ENCODE measurements at places on chromosomes 6 and 20.

DNA sequence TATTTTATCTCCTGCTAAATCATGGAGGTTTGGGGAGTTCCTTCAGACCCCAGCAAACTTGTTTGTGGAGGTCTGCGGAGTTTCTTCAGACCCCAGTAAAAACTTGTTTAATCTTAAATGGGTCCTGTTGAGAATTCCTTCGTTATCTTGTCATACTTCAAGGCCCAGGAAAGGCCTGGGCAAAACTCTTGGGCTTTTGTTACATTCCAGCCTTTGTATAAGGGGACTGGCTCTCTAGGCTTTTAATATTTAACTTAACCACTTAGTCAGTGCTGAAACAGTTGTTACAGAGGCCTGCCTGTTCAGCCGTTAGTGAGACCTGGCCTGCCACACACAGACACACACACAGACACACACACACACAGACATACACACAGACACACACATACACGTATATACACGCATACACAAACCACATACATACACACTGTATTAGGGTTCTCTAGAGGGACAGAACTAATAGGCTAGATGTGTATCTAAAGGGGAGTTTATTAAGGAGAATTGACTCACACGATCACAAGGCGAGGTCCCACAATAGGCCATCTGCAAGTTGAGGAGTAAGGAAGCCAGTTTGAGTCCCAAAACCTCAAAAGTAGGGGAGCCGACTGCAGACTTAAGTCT, 21.3 kb upstream of the CST3 start:
- DNase-seq: no peak
- H3K4me3 ChIP-seq: no peak overlapping the region
- no peaks in the 10 kb centered on the region for H3K27me3 ChIP-seq
- H3K36me3 ChIP-seq: no peaks in the 10 kb centered on the region
- no peak overlapping the region for H3K27ac ChIP-seq
- H3K4me1 ChIP-seq: peaks cover 8% of the 10 kb centered on the region

GRCh38 chr6:165082636-165083035, 226.8 kb downstream of the C6orf118 start:
- no peaks in the 10 kb centered on the region for H3K36me3 ChIP-seq
- no peak for DNase-seq
- H3K4me1 ChIP-seq: no peaks in the 10 kb centered on the region
- H3K27ac ChIP-seq: no peak overlapping the region
- H3K27me3 ChIP-seq: no peaks in the 10 kb centered on the region

DNA sequence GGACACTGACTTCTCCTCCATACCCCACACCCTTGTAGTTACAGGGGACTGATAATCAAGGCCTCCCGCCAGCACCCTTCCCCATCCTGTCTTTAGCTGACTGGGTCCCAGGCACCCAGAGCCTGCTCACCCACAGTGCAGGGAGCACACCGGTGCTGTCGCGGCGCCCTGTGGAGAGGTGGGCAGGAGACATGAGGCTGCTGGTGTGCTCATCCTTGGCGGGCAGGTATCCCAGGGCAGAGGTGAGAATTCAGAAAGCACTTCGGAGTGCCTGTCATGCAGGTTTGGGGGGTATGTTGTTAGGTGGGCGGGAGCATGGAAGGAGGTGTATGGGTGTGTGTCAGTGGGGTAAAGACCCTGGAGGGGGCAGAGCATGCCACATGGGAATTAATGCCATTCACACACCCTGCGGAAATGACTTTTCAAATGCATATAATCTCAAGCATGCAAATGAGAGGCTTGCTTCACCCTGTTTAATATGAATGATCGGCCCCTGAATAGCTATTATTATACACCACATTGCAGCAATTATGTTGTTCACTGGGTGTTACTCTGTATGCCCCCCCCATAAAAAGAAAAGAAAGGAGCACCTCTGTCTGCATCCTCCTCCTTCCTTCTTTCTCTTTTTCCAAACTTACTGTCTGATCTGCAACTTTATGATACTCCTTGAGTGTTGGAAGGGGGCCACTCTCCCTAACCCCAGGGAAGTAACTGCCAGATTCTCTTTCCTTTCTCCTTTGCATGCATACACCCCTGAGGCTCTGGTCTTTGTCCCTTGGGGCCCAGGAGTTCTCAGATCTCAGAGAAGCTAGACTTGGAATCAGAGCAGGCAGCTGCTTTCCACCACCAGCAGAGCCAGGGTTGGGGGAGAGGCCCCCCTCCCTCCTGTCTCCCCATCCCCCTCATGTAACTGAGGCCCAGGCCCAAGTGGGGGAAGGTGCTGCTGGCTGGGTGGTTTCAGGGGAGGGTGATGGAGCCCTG, 16.0 kb downstream of the FOXP4 start:
- H3K27me3 ChIP-seq: no peaks in the 10 kb centered on the region
- no peak for DNase-seq
- no peaks in the 10 kb centered on the region for H3K36me3 ChIP-seq
- H3K4me1 ChIP-seq: peaks cover 5% of the 10 kb centered on the region
- no peak overlapping the region for H3K27ac ChIP-seq

DNA sequence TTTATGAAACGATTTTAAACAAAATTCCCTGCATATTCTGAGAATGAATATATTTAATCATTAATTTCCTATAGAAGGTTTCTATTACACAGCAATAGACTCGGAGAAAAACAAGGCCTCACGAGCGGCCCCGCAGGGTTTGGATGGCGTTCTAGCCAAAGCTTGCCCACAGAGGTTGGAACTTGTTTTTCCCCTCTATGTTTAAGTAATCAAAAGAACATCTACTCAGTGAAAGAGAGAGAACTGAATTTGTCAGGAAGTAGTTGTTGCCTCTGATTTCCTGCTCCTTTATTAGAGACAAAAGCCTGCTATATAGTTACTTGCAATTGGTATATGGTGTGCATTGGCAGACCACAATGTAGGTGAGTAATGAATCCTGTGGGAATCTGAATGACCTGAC, 82.1 kb upstream of the HEY2 start:
- no peak overlapping the region for H3K4me3 ChIP-seq
- no peak for DNase-seq
- no peaks in the 10 kb centered on the region for H3K27me3 ChIP-seq
- no peaks in the 10 kb centered on the region for H3K36me3 ChIP-seq
- H3K4me1 ChIP-seq: peaks cover 3% of the 10 kb centered on the region

Data from ovary (tissue), 10 donors.